ENCODE measurements at places on chromosomes 3 and 15. TPM values are rescaled to one million over a fixed set of nuclear protein-coding genes. Genes with fewer than 3 reads are reported as not detected.
A peak's percentile ranks its signal among the peaks of the same experiment; 100 is the strongest.

DNA sequence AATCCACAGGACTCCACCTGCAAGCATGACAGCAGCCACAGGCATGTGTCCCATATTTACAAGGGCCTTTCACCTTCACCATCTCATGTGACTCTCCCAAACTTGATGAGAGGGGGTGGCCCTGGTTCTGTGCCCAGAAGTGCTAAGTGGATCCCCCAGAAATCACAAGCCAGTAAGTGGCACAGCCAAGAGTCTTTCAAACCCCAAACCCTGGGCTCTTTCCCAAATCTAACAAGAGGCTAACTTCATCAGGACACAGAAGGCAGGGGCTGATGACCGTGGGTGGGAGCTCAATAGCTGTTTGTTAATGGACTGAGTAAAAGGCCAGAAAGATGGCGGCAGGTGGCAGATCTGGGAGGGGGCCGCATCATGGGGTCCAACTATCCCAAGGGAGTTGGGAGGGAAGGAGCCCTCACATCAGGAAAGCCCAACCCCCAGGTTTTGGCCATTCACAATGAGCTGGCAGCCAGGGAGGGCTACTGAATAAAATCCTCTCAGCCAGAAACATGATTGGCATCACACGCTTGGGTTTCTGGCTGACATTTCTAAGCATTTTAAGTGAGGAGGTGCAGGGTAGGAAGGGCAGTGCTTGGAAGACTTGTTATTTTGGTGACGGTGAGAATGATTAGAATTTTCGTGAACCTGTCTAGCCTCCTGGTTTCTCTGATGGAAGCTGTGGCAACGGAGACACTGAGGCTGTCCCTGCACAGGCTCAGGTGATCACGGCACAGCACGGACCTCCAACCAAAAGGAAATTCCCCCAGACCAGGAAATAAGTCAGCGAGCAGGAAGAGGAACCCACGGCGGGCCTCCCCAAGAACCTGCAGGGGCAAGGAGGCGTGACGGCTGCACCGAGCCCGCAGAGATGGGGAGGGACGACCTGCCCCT lies 109.3 kb downstream of the OXNAD1 start:
- DNase-seq, result peak; percentile 41

- DNase-seq, result no peak
Observed at GRCh38 chr3:72332689-72333088, 515.6 kb downstream of the SHQ1 start.

- no peak for DNase-seq
Observed at GRCh38 chr15:58566029-58566428, 134.2 kb downstream of the LIPC start.

Gene MB21D2
- total RNA-seq, result 1.8 TPM

Gene FRMD5
- total RNA-seq, result 42.5 TPM

Gene ALDH1A2
- 10.4 TPM for total RNA-seq

DNA sequence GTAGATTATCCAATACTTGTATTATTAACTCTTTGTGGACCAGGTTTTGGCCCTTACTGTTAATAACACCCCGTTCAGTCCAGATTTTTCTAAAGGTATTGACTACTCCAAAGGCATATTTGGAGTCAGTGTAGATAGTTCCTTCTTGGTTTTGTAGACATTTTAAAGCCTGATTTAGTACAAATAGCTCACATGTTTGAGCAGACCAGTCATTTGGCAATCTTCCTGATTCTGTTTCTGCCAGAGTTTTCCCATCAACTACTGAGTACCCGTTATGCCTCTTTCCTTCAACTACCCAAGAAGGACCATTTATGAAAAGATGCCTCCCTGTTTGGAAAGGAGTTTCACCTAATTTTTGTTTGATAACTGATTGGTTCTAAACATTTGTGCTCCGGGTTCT lies 82.0 kb downstream of the CHCHD4 start:
- no peak for DNase-seq

- DNase-seq, result no peak
Observed at GRCh38 chr3:149055575-149055974, 30.8 kb downstream of the HLTF start.

DNA sequence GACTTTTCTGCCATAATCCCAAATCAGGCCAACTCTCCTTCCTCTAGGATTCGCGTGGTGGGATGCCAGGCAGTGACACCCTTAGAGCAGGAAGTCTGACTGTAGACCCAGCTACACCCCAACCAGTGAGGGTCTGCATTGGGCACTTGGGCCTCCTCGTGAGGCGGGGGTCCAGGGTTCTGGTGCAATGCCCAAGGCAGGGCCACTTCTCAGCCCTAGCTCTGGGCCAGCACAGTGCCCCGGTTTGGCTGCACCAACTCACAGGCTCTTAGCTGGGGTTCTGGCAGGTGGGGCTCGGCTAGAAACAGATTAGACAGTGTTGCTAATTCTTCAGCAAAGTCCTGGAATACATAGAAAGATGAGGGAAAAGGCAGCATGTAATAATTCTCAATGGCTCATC lies 12.7 kb downstream of the CDAN1 start:
- no peak for DNase-seq

DNA sequence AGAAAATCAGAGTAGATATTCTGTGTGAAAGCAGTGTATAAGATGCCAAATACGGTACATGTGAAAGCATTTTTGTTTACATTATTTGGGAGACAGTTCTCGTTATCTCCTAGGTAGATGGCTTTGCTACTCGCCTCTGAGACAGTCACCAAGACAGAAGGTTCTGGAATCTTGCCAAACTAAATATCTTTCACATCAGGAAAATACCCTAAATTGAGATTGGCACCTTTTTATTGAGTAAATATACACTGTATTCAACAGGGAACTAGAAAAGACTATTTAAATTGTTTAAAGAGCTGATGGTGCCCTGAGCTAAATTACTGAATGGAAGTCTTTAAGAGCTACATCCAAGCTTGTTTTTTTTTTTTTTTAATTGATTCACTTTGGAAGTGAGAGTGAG lies 3.4 kb downstream of the FGD5 start:
- no peak for DNase-seq

Gene CASR
- total RNA-seq, result not detected

Gene C2CD4A
- total RNA-seq, result not detected

DNA sequence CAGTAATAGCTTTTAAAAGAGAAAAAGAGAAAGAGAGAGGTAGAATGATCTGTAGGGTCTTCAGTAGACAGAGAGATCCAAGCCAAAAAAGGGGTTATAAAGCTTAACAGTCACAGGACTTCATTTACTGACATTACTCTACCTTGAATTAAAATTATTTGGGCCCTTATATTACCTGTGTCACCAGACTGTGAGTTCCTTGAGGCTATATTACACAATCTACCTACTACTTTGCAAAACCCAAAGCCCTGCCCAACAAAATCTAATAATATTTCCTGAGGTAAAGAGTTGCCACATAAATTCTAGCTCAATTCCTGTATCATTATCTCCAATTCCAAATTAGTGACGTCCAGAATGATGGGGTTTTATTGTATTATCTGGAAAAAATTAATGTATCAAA lies 1.9 kb downstream of the UBR1 start:
- no peak for DNase-seq

DNA sequence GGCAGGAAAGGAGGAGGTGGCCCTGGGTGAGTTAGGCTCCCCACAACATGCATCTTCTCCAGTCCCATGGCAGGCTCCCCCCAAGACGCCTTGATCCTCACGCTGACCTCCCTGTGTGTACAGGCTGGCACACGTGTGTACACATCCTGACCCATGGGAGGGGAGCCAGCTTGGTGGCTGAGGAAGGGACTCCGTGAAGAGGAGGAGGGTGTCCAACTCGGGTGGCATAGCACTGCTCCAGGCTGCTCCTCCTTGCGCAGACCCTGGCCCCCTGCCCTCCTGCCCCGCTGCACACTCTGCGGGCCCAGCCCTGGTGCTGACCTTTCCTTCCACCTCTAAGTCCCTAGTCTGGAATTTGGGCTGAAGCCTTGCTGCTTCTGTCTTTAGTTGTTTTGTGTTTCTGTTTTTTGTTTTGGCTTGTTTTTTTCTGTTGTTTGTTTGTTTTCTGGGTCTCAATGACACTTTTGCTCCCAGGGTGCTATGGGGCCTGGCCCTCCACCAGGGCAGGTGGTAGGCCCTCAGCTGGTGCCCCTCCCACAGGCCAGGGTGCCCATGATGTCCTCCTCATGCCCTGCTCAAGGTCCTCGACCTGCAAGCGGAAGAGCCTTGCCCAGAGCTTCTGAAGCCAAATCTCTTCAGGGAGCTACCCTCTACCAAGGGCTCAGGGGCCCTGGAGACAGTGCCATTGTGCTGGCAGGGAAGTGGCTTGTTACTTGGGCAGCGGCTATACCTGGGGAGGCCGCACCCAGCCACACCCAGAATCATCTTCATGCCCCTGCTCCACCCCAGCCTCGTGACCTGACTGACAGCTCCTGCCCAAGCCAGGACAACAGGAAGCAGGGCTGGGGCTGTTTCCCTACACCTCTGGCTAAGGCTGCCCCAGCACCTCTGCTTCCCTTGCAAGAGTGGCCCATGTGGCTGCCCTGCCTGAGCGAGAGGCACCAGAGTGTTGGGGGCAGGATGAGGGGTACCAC lies 5.1 kb downstream of the EPHB3 start:
- no peak for DNase-seq

- no peak for DNase-seq
Observed at GRCh38 chr3:47495111-47495510, 18.4 kb downstream of the ELP6 start.

DNA sequence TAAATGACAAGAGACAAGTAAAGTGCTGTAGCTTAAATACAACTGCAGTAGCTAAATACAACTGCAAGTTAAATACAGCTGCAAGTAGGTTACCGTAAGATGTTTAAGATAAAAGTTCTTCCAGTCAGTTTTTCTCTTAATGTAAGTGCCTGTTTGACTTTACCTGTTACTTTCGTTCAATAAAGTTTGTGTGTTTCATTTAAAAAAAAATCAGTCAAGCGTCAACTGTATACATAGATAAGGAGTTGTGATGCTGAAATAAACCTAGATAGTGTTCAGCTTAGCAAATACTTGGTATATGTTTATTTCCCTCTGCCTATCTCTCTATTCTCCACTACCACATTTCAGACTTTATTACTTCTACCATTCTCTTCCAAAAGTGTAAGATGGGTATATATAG lies 221.2 kb downstream of the NR2F2 start:
- no peak for DNase-seq

Gene SLC9C1
- 2.3 TPM for total RNA-seq

- peak; percentile 95 for DNase-seq
Observed at GRCh38 chr15:67189326-67190051, 65.0 kb downstream of the AAGAB start.

Gene DAZL
- not detected for total RNA-seq

- peak; percentile 44 for DNase-seq
Observed at GRCh38 chr15:40893019-40893670, 1.1 kb upstream of the VPS18 start.

DNA sequence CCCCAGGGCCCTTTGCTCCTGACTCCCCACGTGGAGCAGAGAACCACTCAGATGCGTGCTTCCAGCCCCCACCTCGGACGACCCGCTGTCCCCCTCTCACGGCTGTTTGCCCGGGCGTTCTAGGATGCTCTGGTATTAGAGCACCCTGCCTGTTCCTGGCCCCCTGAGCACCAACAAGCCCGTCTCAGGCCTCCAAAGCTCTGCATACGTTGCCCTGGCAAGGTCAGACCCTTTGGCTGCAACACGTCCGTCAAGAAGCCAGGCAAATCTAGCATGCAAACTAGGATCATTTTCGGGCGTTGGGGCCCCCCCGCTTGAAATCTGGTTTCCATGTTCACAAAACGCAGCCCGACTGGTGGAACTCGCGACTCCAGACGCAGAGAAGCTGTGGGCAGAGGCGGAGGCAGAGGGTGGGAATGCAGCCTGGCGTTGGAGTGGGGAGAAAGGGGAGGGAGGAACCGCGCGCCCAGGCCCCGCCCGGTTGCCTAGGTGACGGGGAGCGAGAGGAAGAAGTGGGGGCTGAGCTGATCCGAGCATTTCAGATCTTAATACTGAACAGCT lies 86.2 kb upstream of the PIAS1 start:
- peak; percentile 87 for DNase-seq

Data from left ventricle myocardium superior (tissue), 1 donor.